HCEC 1CT (cell line): ENCODE measurements at places on chromosomes 5 and 9.
A peak's percentile ranks its signal among the peaks of the same experiment; 100 is the strongest.

DNA sequence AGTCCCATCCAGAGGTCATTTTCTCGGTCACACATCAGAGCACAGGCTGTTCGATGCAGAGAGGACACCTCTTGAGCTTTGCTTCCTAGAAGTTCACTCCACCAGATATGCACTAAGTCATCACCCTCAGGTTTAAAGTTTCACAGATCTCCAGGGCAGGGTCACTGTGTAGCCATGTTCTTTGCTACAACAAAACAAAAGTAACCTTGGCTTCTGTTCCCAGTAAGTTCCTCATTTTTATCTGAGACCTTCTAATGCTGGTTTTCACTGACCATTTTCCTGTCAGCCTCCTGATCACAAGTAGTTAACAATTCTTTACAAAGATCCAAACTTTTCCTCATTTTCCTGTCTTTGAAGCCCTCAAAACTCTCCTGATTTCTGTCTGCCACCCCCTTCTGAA lies 97.5 kb upstream of the CTSV start:
- no peak for DNase-seq

DNA sequence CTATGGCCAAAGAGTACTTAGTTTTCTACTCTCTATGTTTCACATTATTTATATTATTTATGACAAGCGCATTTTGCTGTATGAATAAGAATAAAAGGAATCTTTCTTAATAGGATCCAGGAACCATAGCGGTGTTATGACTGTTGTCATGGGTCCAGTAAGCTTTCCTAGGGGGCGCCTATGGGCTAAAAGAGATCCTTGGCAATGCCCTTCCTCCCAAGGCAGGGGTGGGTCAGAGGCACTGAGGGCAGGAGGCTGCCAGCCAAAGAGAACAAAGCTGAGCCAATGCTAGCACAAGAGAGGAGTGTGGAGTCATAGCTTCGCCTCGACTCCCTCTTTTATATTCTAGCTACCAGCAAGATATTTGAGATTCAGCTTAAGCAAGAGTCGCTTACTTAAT lies 98.4 kb upstream of the GNAQ start:
- DNase-seq = no peak

GRCh38 chr5:157390551-157391297 lies 69.3 kb upstream of the NIPAL4 start:
- peak; percentile 93 for DNase-seq

- no peak for DNase-seq
These were observed 73.4 kb downstream of the KIAA0825 start for GRCh38 chr5:94544875-94545547.

DNA sequence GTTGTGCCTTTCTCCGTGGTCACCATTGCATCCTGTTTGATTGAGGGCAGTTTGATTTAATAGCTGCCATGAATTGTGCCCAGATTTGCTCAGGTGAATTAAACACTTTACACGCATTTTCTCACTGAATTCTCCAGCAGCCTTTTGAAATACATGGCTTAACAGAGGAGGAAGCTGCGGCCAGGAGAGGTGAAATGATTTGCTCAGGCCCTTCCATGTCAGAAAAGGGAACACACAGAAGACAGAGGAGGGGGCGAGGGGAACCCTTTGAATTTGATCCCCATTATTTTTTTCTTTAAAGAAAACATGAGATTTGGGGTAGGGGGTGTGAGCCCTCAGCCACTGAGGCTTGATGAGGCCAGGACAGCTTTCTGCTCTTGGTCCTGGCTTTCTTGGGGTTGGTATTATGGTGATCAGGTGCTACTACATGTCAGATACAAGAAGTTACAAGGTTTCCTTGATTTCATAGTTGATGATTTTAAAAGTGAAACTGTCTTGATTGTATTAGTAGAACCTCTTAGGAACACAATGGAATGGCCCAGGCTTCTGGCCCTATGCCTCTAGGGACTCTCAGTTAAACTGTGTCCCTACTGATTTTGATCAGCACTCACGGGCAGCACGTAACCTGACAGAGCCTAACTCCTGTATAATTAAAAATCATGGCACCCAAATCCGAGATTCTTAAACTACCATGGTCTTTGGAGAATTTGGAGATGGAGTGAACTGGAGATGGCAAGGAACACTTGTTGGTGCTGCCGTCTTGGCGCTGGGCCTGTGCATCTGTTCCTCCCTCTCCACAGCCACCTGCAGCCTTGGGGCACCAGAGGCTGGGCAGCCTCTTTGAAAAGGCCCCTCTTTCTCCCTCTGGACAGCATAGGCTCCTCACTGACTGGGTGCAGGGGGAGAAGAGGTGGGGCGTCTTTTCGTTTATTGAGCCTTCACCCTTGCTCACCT lies 107.9 kb downstream of the TRIO start:
- no peak for DNase-seq

- DNase-seq = no peak
These were observed 133.3 kb upstream of the ELL2 start for GRCh38 chr5:96094904-96095303.

- DNase-seq = peak; percentile 79
These were observed 33.2 kb downstream of the SHB start for GRCh38 chr9:38035873-38036272.

- peak; percentile 45 for DNase-seq
These were observed 272.8 kb downstream of the CWC27 start for GRCh38 chr5:65041296-65042158.
